ENCODE measurements at places on chromosomes 6 and 20.

GRCh38 chr6:69232008-69232407 is 564.8 kb downstream of the LMBRD1 start:
- DNase-seq: no peak

GRCh38 chr20:2759143-2759542 is 41.3 kb downstream of the CPXM1 start:
- no peak for DNase-seq

DNA sequence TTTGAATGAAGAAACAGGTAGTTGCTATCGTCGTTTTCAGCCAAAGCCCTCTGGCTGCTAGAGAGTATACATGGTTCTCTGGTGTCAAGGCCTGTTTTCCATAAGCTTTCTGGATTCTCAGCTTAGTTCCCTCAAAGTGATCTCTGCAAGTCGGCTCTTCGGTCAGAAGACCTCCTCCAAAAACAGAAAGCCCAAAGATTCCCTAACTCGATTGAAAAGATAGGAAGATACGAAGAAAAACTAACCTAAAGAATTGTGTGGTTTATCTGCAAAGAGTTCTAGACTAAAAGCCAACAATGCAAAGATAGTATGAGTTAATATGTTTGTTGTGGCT is 545 bp upstream of the ASCC3 start:
- DNase-seq: no peak

GRCh38 chr6:160315310-160315709 is 32.9 kb upstream of the SLC22A3 start:
- no peak for DNase-seq

DNA sequence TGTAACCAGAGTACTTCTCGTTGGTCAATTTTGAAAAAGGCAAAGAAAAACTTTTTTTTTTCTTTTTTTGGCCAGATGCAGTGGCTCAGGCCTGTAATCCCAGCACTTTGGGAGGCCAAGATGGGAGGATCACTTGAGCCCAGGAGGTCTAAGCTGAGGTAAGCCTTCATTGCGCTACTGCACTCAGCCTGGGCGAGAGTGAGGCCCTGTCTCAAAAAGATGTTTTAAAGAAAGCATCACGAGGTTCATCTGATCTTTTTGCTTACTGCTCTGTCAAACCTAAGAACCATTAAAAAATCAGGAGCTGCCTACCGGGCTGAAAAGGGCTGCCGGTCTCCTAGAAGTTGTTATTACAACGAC is 607 bp downstream of the LYRM2 start:
- no peak for DNase-seq

DNA sequence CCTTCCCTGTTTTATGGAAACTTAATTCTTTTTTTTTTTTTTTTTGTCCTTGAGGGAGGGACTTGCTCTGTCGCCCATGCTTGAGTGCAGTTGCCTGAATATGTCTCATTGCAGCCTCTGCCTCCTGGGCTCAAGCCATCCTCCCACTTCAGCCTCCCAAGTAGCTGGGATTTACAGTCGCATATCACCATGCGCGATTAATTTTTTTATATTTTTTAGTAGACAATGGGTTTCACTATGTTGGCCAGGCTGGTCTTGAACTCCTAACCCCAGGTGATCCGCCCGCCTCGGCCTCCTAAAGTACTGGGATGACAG is 654 bp downstream of the TMEM14C start:
- DNase-seq: no peak

DNA sequence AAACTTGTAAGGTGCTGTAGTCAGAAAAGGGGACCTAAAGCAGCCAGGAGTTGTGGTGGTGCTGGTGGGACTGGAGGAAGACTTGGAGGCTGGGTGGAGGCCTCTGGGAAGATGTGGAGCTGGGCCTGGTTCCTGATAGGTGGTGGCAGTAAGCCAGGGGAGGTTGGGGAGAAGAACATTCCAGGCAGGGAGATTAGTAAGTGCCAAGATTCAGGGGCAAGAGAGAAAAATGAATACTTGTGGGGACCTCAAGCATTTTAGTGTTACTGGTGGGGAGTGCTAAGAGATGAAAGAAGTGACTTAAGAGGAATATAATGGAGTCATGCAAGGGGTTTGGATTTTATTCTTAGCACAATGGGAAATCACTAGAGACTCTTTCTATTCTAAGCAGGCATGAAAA is 79.0 kb upstream of the B3GAT2 start:
- DNase-seq: no peak

DNA sequence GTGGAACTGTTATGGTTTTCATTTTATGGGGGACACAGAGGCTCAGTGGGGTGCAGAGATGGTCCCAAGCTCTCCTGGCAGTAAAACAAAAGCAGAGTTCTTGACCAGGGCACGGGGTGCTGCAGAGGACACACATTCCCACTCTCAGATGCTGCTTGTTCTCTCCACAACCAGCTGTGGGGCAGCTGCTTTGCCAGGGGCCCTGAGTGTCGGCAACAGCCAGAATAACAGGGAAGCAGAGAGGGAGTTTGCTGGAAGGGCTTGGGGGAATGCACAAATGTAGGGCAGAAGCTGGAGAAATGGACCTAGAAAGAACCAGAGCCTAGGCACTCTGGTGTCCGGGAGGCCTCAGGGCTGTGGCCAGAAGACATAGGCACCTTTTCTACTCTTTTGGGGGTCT is 93.7 kb downstream of the CDH26 start:
- no peak for DNase-seq

DNA sequence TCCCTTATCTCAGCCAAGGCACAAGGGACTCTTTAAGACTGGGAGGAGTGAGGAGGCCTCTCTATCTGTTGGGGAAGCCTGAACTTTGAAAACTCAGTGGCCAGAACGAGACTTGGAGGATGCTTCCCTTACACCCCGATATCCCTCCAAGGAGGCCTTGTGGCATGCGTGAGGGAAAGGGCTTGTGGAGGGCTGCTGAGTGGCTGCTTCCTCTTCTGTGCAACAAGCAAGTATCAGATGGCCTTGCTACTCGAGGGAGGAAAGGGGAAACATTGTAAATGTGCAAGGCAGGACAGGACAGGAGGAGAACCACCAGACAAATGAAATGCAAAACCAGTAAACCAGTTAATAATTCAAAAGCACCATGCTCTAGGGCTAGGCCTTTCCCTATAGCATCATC is 306.5 kb upstream of the MAP3K7 start:
- no peak for DNase-seq

GRCh38 chr6:94498099-94498498 is 1078.7 kb upstream of the EPHA7 start:
- no peak for DNase-seq

DNA sequence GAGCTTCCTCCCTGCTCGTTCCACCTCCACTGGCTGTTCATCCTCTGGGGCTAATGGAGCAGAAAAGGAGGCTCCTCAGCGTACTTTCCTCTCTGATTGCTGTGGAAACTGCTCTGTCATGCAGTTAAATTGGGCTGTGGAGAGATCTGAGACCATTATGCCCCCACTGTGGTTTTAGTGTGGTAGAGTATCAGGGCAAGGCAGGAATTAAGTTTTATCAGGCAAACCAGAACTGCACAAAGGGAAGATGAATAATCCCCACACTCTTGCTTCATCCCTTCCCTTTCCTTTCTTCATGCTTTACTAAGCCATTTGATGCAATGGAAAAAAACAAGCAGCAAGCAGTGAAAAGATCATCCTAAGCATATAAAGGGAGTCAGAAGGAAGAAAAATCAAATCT is 11.9 kb upstream of the ME1 start:
- DNase-seq: no peak

DNA sequence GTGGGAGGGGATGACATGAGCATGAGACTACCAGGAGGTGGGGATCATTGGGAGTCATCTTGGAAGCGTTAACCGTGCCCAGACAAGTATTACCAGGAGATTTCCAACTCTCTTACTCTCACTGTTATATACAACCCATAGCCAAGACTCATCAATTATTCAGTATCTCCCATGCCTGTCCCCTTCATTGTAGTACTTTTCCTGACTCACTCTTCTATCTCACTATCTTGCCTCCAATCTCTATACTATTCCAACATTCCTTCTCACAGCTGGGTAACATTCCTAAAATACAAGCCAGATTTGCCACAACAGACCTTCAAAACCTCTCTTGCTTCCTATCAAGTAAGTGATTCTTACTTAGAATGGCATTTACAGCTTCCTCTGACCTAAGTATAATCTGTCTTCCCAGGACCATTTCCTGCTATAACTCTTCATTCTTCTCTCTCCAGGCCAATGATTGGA is 226.3 kb upstream of the SMLR1 start:
- DNase-seq: peak; percentile 91

- no peak for DNase-seq
Measured at GRCh38 chr6:128979071-128979470, 96.1 kb downstream of the LAMA2 start.

DNA sequence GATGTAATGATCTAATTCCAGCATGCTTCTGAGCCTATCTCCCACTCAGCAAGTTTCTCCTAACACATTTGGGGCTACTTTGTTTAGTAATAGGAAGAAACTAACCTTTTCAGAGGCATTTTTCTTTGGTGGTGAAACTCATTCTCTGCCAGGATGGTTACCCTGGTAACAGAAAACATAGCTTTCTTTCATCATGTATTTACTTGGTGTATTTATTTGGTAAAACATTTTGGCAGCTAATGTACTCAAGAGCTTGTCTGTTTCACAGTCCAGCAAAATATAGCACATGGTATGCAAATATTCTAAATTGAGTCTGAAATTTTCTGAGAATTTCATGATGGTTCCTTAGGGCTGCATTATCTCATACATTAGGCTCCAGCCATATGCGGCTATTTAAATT is 100.0 kb downstream of the SLC35B3 start:
- DNase-seq: no peak

GRCh38 chr20:54203281-54203680 is 4.6 kb upstream of the PFDN4 start:
- DNase-seq: no peak

DNA sequence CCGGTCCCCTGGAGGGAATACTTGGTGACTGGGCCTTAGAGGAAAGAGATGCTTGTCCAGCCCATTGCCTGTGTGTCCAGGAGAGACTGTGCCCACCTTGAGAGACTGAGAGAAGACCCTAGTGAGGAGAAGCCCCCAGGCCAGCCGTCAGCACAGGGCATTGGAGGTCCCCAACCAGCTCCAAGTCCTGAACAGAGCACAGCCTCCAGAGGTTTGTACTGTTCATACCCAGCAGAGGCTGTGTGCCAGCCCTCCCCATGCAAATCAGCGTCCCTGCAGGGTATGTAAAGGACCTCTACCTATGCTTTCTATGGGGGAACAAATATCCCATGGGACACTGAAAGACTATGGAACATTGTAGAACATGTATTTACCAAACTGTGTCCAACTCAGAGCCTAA is 8.4 kb downstream of the HLA-E start:
- DNase-seq: no peak

DNA sequence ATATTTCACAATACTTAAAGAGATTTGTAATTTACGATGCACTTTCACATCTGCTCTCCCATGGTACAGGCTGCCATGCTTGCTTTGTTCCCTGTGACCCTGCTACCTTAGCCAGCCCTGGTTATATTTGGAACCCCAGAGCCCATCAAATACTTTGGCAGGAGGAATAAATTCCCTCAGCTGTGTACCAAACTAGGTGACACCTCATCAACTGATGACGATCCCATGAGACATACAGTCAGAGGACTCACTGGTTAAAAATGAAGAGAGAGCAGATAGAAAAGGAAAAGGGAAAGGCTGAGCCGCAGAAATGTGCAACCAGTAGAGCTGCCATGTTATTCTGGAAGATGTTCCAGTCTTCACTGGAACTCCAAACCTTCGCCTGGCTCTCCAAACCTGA is 120.0 kb downstream of the SIM1 start:
- DNase-seq: no peak

GRCh38 chr6:137717074-137718073 is 149.7 kb upstream of the TNFAIP3 start:
- DNase-seq: no peak

- DNase-seq: peak; percentile 72
Measured at GRCh38 chr6:16316741-16317251, 78.4 kb downstream of the GMPR start.

- DNase-seq: no peak
Measured at GRCh38 chr20:8386991-8387390, 254.9 kb downstream of the PLCB1 start.

DNA sequence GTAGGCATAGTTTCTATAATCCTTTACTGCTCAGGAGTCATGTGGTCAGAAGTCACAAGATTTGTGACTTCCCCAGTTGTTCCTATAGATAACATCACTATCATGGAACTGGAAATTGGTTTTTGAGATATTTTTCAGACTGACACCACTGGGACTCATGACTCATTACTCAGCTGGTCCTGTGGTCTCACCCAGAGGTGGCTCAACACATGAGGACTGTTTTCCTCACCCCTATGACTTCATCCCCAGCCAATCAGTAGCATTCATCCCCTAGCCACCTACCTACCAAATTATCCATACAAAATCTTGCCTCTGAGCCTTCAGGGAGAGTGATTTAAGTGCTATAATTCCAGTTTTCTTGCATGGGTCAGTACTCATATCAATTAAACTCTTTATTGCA is 1217.7 kb downstream of the EPHA7 start:
- DNase-seq: no peak

DNA sequence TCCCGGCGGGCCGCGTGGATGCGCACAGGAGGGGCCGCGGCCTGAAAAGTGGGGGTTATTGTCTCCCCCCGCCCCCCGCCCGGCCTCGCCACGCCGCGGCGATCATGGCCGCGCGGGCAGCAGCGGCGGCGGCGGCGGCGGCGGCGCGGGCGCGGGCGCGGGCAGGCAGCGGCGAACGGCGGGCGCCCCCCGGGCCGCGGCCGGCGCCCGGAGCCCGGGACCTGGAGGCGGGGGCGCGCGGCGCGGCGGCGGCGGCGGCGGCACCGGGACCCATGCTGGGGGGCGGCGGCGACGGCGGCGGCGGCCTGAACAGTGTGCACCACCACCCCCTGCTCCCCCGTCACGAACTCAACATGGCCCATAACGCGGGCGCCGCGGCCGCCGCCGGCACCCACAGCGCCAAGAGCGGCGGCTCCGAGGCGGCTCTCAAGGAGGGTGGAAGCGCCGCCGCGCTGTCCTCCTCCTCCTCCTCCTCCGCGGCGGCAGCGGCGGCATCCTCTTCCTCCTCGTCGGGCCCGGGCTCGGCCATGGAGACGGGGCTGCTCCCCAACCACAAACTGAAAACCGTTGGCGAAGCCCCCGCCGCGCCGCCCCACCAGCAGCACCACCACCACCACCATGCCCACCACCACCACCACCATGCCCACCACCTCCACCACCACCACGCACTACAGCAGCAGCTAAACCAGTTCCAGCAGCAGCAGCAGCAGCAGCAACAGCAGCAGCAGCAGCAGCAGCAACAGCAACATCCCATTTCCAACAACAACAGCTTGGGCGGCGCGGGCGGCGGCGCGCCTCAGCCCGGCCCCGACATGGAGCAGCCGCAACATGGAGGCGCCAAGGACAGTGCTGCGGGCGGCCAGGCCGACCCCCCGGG is 637 bp downstream of the ARID1B start:
- DNase-seq: no peak

GRCh38 chr20:10854976-10855375 is 181.2 kb upstream of the JAG1 start:
- no peak for DNase-seq

- DNase-seq: no peak
Measured at GRCh38 chr20:2385496-2385895, 4.8 kb downstream of the TGM6 start.

Measured in HS-27A (cell line).